ENCODE measurements at places on chromosomes 16 and 17.

DNA sequence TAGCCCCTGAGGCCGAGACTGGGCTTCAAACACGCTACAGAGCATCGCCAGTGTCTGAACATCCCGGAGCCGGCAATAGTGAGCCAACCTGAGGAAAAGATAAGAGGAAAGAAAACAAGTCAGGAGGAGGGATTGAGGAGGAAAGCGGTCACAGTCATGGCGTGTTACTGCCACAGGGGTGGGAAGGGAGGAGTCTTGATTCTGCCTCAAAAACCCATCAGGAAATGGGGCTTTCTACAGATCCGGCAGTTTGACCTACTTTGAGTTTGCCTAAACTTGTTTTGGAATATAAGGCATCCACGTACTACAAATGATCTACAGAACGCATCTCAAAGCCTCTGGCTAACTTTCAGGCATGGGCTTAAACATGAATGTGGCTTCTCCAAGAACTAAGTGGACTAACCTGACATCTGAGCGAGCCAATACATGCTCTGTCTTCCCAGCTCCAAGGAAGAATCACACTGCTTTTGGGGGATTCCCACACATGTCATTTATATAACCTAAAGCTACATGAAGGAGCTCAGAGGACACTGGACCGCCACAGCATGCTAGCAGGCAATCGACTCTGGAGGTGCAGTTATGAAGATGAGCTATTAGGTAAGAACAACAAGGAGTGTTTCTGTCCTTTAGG lies 96.6 kb downstream of the WDR59 start:
- no peak for DNase-seq

DNA sequence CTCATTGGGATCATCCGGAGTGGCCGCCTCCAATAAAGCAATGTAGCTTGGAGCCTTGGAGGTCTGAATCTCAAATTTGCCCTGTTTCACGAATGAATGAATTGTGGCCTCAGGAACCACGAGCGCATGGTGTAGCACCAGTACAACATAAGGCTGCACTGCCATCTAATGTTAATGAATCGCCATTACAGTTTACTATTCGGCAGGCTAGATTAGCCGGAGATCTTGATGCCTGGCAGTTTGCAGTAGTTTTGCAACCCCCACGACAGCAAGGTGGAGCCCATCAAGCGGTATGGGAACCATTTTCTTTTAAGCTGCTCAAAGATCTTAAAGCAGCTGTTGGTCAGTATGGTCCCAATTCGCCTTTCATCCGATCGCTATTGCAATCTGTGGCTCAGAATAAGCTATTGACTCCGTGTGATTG lies 18.8 kb downstream of the ALOX15B start:
- DNase-seq = peak; percentile 70

GRCh38 chr17:17186051-17186450 lies 20.1 kb downstream of the PLD6 start:
- DNase-seq = no peak

DNA sequence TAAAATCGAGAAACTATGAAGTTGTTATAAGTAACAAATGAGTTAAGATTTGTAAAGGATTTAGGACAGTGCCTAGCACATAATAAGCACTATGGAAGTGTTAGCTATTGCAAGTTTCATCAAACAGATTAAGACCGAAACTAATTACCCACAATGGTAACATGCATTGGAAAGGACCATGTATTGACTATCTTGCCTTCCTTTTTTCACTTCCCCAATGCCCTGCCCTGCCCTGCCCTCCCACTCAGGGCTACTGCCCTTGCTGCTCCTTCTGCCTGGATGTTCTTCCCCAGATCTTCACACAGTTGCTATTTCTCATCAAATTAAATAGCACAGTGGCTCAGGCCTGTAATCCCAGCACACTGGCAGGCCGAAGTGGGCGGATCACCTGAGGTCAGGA lies 202.1 kb upstream of the PSMD7 start:
- no peak for DNase-seq

DNA sequence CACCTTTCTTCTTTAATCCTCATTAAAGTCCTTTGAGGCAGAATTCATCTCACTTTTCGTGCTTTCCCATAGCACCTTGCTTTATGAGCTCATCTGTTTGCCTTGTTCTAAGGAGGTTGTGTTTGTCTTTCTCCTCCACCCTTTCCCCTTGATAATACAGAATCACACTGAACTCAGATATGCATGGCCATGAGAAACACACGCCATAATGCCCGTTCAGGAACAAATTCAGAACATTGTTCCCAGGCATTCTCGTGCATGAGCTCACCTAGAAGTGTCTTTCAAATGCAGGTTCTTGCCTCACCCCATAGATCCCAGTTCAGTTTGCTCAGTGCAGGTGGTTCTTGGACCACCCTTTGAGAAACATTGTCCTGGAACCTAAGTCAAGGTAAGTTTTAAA lies 71.1 kb downstream of the TMEM114 start:
- no peak for DNase-seq

GRCh38 chr16:50694206-50694605 lies 800 bp downstream of the NOD2 start:
- DNase-seq = no peak

DNA sequence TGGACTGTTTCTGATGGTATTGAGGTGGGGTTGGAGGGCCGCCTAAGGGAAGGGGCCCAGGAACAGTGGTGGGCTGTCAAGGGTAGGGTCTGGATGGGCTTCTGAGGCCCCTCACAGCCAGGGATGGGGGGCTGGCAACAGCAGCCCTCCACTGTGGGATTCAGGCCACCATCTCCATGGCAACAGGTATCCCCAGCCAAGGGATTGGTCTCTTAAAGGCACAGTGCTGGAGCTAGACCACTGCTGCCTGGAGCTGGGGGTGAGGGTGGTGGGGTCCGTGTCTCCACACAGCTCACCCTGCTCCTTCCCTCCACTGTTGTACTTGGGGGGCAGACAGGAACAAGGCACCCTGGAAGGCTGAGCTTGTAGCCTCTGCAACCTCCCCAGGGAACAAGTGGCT lies 41.8 kb downstream of the PSME3IP1 start:
- no peak for DNase-seq

GRCh38 chr17:62809656-62810055 lies 1.5 kb upstream of the MARCHF10 start:
- no peak for DNase-seq

DNA sequence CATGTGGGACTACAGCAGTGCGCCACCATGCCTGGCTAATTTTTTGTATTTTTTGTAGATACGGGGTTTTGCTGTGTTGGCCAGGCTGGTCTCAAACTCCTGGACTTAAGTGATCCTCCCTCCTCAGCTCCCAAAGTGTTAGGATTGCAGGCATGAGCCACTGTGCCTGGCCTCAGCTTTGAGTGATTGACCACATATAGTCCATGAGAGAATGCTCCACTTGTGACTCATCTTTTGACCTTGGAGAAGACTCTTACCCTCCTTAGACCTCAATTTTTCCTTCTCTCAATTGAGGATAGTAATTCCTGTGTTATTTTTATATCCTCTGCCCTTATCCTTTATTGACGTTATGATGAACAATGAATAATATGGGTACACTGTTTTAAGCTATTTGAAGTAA lies 30.9 kb upstream of the DUSP14 start:
- no peak for DNase-seq

DNA sequence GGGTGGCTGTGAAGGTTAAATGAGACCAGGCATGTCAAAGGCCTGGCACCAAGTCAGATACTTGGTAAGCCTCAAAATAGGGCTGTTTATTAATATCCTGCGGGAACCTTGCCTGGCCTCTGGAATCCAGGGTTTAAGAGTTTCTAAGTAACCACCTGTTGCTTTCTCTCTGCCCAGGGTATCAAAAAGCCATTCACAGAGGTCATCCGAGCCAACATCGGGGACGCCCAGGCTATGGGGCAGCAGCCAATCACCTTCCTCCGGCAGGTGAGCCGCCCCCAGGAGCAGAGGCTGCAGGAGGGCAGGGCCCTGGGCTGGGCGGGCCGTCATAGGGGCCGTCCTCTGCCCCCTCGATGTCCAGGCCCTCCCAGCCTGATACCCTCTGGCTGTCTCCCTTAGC lies 13.3 kb downstream of the GPT2 start:
- no peak for DNase-seq

DNA sequence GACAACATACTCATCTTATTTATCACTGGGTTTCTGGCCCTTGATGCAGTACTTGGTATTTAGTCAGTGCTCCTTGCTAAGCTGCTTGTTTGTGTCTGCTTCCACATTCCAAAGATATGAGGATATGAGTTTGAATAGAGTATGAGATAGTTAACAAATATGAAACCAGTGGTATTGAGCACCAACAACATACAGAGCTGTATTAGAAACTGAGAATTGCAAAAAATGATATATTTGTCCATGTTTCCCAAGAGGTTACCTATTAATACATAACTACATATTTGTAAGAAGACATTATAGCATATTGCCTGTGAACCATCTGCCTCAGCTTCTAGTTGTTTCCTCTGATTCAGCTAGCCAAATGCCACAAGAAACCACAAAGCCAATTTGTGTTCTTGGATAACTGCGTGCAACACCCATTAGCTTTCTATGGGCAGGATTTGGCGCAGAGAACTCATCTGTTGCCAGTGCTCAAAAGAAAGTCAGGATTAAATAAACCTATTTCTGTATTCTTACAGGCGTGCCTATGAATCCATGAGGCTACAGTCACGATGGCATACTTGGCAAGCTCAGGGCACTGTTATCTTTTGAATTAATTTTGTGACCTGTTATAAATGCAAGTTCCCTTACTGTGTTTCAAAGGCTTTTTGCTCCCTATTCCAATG lies 194.4 kb downstream of the MAP2K6 start:
- no peak for DNase-seq

DNA sequence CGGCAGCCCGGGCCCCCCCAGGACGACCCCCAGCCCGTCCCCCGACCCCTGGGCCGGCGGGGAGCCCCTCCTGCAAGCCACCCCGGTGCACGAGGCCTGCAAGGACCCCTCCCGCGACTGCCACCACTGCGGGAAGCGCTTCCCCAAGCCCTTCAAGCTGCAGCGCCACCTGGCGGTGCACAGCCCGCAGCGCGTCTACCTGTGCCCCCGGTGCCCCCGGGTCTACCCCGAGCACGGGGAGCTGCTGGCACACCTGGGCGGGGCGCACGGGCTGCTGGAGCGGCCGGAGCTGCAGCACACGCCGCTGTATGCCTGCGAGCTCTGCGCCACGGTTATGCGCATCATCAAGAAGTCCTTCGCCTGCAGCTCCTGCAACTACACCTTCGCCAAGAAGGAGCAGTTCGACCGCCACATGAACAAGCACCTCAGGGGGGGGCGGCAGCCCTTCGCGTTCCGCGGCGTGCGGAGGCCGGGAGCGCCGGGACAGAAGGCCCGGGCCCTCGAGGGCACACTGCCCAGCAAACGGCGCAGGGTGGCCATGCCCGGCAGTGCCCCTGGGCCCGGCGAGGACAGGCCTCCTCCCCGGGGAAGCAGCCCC lies 15.6 kb upstream of the ZFPM1 start:
- DNase-seq = peak; percentile 62

- no peak for DNase-seq
Measured at GRCh38 chr17:74892013-74892841, 1.2 kb downstream of the FADS6 start.

- peak; percentile 21 for DNase-seq
Measured at GRCh38 chr17:37082311-37082860, 133.6 kb downstream of the AATF start.

GRCh38 chr17:76150712-76151622 lies 9.9 kb upstream of the FOXJ1 start:
- DNase-seq = no peak

- DNase-seq = no peak
Measured at GRCh38 chr17:54494721-54495715, 405.6 kb upstream of the TOM1L1 start.

GRCh38 chr16:72873044-72873443 lies 174.9 kb downstream of the ZFHX3 start:
- no peak for DNase-seq

DNA sequence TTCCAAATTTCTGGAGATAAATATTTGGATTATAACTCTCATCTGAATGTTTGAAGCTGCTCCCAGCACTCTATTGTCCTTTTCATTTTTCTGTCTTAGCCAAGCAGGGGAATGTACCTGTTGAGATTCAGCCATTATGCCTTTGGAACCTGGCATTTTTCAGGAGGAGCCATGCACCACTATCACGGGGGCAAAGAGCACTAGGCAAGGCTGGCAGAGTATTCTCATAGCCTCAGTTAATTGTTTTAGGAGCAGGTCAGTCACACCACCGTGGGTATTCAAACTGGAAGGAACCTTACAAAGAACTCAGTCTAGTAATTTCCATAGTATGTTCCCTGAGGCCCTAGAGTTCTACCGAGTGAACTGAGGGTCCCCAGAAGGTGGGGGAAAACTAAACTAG lies 348.9 kb downstream of the TMEM114 start:
- DNase-seq = no peak

DNA sequence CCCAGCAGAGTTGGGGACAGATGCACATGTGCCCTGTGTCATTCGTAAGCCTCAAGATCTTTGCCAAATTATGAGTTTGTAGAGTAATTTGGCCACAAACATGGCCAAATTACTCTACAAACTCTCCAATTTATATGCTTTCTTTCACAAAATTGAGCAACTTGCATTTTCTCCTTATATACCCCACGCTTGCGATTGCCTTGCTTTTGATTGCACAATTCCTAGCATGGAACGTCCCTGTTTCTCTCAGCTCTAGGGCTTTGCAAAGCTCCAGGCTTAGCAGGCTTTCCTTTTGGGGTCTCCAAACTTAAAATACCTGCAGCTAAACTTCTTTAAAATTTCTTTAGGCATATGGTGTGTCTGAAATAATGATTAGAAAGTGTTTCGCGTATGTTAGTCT lies 28.5 kb upstream of the MAF start:
- no peak for DNase-seq

- peak; percentile 47 for DNase-seq
Measured at GRCh38 chr17:66541461-66542128, 239.2 kb downstream of the PRKCA start.

DNA sequence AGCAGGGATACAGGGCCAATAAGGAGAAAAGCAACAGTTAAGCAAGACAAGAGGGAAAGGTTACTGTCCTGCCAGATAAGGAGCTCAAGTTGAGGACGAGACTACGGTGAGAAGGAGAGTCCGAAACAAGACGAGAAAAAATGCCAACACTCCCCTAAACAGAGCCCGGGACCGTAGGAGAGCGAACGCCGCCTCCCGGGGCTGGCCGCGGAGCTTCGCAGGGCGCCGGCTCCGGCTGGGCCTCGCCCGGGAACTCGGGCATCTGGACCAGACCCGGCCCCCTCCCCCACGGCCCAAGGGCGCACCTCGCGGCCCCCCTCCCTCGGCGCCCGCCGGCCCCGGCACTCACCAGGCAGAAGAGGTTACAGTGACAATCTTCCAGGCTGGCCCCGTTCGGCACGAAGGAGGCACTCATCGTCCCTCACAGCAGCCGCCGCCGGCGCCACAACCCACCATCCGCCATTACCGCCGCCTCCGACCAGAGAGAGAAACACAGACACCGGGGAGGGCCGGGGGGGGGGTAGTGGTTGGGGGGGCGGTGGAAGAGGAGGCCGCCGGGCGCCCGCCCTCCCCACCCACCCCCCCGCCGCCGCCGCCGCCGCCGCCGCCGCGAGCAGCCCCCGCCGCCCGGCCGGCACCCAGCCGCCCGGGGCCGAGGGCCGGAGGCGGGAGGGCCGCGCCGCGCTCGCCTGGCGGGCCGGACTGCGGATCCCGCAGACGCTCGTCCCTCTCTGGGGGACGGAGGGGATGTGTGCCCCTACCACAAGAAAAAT lies at the start of gene MED13:
Gene MED13, minus strand, starts transcription at position 488 of the 773 bp plus-strand sequence. Its CDS starts 73 bp downstream, at position 415.
- peak; percentile 74 for DNase-seq

GRCh38 chr17:80632046-80632581 lies 87.5 kb downstream of the RPTOR start:
- DNase-seq = no peak
